ENCODE measurements at places on chromosomes 2 and 18.

GRCh38 chr2:10646153-10646552 lies 43.6 kb downstream of the NOL10 start:
- no peak for DNase-seq

DNA sequence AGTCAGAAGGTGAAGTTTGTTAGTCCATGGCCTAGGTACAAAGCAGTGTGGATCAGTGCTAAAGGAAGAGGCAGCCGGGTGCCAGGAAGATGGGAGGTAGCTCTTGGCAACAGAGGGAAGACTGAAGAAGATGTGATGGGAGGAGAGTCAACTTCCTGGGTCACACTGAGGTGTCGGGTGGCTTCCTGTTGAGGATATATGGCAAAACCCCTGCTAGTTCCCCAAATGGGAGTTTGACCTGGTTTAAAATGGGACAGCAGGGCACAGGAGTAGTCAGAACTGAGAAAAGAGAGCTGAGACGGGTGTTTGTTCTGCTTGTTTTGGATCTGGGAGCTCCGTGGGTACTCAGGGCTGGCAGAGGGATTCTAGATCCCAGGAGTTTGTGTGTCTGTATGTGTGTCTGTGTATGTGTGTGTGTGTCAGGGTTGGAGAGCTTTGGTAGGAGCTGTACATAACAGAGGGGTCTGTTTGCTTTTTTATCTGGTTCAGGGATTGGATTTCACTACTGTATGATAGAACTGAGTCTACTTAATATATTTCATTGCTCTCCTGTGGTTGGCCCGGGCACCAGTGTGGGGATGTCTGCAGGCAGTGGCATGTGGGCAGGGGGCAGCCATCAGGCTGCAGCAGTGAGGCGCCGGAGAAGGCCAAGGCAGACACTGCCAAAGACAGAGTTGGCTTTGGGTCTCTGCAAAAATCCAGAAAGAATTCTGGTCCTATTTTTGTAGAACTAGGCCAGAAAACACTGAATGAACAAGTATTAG lies 17.1 kb downstream of the MXD1 start:
- DNase-seq, result no peak

DNA sequence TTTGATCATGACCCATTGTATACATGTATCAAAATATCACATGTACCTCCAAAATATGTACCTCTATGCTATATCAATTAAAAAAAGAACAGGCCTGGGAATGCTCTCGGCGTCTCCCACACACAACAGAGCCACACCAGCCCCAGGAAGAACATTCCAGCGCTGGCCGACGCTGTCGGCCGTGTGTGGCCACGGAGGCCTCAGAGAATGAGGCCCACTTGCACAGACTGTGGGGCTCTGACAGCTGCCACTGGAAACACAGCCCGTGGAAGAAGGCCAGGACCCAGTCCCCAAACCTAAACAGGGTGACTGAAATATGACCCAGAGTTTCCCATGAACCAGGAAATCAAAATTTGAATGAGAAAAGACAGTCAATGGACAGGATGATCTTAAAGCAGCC lies 69.7 kb downstream of the EIPR1 start:
- DNase-seq, result no peak

DNA sequence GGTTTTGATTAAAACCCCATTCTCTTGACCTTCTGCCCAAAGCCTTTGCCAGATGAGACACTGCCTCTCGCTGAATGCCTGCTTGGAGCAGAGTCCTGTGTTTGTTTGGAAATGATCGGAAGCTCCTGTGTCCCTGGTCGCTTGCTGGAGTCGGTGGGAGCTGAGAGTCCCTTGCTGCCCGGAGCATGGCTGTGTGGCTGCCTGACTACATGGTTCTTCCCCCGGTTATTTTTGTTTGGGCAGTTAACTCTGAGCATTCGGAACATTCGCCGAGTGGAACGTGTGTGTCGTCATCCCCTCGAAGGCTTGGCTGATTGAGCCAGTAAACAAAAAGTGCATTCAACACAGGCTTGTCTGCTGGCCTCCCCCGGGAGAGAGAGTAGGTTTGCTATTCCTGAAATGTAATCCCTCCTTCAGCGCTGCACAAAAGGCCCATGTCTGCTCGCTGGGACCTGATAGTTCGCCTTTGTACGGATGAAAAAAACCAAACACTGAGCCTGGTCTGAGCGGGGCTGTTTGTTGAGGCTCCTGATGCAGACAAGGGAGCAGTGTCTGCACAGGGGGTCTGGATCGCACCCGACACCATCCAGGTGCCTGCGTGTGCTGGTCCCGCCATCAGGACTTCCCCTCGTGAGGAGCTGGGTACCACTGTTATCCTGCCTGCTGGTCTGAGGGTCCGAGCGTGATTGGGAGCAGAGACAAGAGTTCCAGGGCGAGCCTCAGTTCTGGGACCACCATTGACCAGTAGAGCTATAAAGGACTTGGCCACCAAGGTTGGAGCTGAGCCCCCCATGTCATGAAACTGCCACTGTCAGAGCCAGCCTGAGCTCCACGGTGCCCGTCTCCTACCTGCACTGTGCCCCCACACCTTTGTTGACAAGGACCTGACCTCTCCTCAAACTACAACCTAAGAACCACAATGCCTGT lies 83.8 kb downstream of the AGAP1 start:
- no peak for DNase-seq

DNA sequence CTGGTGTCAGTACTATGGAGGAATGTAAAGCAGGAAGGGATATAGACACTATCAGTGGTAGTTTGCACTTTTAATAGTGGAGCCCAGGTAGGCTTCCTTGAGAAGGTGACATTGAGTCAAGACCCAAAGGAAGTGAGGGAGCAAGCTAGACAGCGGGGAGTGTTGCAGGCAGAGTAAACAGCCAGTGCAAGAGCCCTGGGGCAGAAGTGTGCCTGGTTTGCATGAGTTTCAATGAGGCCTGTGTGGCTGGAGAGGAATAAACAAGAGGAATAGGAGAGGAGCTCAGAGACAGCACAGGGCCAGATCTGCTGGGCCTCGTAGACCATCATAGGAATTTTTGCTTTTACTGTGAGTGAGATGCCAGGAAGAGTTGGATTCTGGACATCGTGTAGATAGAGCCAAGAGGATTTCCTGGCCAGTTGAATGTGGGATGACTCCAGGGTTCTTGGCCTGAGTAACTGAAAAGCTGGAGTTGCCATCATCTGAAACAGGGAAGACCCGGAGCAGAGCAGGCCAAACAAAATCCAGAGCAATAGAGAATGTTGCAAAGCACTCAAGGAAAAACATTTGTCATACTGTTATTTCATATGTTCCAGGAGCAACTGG lies 102.5 kb downstream of the SP3 start:
- DNase-seq, result no peak

DNA sequence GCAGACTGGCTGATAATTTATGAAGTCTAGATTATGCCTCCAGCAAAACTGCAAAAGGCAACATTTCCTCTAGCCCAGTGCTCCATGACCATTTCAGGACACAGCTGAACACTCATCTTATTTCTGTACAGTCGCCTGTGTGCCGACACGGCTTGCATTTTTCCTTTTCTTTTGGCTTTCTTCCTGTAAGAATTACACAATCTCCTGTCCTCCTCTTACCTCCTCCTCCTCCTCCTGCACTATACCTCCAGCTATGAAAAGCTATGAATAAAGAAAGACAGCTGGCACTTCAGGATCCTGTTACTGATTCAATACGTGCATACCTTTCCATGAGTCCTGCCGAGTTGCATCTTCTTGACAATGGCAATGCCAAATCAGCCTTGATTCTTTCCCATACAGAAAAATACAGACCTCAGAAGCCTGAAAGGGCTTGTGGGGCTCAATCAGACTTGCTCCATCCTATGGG lies 32.2 kb upstream of the TRIB2 start:
- peak; percentile 36 for DNase-seq

DNA sequence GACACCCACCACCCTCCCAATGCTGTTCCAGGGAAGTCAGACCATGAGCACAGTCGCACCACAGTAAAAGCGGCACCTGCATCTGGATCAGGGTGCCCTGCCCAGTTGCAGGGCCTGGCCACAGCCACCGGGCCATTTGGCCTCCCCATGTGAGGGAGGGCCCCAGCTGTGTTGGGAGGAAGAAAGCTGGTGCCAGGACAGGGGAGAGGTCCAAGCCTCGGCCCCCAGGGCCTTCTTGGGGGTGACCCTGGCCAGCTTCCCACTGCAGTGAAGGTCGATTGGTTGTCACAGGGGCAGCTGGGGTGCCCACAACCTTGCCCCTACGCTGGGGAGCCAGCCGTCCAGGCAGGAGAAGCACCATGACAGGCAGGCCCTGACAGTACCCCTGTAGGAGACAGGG lies 183.2 kb upstream of the RAB6C start:
- DNase-seq, result no peak

DNA sequence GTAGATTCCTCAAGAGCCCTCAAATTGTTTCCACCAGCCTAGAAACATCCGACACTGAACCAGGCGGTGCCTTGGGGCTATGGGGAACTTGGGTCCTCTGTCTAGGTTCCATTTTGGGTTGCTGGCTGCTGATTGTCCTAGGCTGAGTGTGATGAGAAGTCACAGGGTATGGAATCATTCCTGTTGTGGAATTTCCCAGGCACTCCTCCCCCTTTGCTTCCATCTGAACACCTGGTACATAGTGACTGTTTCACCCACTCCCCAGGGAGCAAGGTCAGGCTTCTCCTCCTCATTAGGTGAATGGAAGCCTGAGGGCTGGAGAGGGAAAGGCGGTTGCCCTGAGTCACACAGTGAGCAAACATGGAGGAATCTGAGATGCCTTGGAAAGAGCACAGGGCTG lies 4.5 kb downstream of the KIF3C start:
- DNase-seq, result peak; percentile 25

- peak; percentile 46 for DNase-seq
Observed at GRCh38 chr2:60385648-60386047, 167.8 kb downstream of the BCL11A start.

DNA sequence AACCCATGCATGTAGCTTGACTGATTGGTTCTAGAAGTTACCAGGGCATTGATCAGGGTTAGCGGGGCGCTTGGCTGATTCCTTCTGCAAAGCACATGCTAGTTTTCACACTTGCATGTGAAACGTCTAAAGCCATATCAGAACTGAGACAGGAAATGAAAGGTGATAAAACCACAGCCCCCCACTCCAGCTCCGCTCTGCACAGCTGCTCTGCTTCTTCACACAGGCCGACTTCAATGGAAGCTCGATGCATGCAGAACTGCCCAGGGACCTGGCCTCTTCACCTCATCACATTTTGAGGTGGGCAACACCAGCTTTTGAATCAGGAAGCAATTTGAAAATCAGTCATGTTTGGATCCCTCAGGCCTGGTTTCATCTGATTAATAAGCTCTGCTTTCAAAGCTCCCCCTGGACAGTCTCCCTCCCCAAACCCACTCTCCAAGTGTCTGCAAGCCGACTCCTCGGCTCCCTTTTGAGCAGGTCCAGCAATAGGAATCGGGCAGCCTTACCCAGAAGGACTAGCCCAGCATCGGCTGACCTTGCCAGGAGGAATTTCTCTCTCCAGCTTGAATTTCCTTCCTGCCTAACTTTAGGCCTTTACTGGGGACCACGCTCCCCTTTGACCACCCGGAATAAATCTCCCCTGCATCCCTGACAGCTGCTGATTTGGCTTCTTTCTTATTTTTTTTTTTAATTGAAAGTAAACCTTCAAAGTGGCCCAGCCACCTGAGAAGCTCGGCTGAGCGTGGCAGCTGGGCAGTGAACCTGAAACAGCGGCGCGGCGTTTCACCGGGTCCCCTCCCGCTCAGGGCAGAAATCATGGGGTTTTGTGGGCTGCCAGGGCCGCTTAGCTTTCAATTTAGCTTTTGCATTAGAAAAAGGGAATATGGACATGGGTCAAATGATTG lies 31.7 kb downstream of the HRH4 start:
- no peak for DNase-seq

GRCh38 chr2:171852366-171852888 lies 41.6 kb downstream of the SLC25A12 start:
- no peak for DNase-seq

DNA sequence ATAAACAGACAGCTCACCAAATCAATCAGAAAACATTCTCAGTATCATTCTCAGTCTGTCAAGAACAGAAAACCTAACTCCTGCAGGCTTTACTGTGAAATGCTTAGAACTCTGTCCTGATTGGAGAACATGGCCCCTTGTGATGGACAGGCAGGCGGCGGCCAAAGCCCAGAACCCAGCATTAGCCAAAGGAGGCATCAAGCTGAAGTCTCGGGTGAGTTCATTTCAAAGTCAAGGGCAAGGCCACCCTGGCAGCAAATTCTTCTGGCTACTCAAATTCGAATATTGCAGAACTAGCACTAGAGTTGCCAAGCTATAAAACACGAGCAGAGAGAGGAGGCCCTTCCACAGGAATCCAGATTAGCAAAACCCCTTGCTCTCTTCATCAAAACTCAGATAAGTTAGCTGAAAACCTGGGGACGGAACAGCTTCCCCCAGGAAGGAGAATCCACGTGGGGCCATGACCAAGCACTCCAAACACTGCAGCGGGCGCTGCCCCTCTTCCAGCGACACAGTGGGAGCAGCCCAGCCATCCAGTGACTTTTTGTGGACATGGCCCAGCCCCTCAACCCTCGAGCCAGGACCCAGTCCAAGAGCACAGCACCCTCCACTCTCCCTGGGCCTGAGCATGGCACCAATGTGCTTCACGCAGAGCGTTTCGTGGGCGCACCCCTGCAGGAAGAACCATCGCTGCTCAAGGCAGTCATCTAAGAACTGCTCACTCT lies 98.6 kb downstream of the HDAC4 start:
- DNase-seq, result no peak

- peak; percentile 93 for DNase-seq
Observed at GRCh38 chr18:75276818-75277609, 66.4 kb downstream of the TSHZ1 start.

DNA sequence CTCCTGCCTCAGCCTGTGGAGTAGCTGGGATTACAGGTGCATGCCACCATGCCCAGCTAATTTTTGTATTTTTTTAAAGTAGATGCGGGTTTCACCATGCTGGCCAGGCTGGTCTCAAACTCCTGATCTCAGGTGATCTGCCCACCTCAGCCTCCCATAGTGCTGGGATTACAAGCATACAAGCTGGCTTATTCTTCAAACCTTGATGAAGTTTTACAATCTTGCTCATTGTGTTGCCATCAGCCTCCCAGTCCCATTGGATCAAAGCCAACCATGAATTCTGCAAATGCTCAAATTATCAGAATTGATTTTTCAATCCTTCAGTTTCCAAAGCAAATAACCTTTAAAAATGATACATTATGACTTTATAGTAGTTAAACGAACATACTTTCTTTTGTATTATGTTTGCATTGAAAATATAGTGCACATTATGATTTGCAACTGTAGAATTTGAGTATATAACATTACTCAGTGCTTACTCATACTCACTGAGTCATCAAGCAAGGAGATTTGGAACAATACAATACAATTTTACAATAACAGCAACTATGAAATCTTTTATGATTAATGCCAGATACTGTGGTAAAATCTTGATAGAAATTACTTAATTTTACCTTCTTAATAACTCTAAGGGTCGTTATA lies 1491.9 kb upstream of the CELF4 start:
- no peak for DNase-seq

DNA sequence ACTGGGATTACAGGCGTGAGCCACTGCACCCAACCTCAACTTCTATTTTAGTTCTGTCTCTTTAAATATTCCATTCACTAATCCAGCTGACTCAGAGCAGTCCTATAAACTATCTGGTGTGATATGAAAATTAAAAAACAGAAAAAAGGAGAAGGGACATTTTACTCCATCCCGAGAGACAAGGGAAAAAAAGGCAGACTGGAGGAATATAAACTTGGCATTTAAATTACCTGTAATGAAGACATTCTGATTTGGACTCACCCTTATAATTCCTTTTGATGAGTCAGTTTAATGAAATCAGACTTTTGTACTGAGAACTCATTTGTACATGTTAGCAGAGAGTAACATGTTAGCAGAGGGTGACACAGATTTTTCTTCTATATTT lies 74.8 kb upstream of the RIOK3 start:
- no peak for DNase-seq

- DNase-seq, result no peak
Observed at GRCh38 chr2:105486762-105487141, 87.9 kb upstream of the FHL2 start.

GRCh38 chr2:10041711-10042110 lies 1.6 kb upstream of the KLF11 start:
- no peak for DNase-seq

Measured in HFFc6 (cell line).